ENCODE measurements at places on chromosomes 1 and 21. TPM values are rescaled to one million over a fixed set of nuclear protein-coding genes. Genes with fewer than 3 reads are reported as not detected.

APOBEC4 gene
- total RNA-seq: not detected

OR2W3 gene
- total RNA-seq: 1.1 TPM

FCMR gene
- not detected for total RNA-seq

PLA2G2A gene
- 0.69 TPM for total RNA-seq

DMBX1 gene
- total RNA-seq: 0.30 TPM
